Amniotic stem cell (primary cell): ENCODE measurements at places on chromosomes 12 and 14.
A peak's percentile ranks its signal among the peaks of the same experiment; 100 is the strongest.

DNA sequence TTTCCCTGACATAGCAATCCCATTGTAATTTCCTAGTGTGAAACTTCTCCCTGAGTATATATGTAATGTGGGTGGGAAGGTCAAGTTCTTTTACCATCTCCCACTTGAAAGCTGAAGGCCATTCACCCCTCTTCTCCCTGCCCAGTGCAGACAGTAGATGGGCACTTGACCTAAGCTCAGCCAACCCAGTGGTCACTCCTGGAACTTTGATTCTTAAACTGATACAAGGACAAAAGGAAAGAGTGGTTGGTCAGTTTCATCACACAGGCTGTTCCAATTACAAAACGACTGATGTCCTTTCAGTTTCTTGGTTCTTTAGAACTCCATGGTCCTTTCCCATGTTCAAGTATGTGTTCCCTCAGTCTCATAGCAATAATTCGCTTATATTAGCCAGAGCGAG lies 8.4 kb upstream of the APOLD1 start:
- no peak for DNase-seq

GRCh38 chr12:48143898-48144297 lies 13.4 kb downstream of the ASB8 start:
- no peak for DNase-seq

DNA sequence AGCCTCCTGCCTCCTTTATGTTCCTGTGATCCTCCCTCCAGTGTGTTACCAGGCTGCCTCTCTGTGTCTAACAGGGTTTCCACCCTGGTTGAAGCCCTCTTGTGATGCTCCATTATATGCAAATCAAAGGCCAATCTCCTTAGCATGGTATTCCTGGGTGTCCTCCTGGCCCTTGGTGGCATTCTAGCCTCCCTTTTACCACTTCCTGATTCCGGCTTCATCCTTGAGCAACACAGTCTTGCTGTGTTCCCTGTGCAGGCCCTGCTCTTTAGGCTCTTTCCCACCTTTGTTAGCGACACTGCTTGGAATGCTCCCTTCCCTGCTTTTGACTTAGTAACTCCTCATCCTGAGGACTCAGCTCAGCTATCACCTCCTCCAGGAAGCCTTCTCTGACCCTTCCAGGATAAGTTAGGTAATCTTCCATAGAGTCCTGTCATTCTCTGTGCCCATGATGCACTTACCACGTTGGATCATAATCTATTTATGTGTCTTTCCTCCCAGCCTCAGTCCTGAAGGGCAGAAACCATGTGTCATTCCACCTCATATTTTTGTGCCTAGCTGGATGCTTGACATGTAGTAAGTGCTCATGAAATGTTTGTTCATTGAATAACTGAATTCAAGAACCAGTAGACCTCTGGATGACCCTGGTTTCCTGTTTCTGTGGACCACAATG lies 37.3 kb downstream of the PRKCH start:
- DNase-seq: no peak

DNA sequence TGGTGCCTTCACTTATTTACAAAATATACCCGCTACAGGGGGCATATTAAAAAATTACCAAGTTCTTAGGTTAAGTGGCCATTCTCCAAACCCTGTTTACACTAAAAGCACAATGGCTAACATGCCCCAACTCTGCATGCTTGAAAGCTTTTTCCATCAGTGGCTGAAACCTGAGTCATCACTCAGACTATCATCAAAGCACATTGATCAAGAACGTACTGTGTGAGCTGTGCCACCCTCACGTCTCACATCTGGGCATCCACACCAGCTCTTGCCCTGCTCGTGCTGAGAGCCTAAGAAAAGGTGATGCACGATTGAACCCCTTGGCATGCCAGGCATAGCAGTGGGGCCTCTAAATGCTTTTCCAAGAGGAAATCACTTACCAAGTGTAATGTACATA lies 13.2 kb downstream of the AQP6 start:
- DNase-seq: no peak

DNA sequence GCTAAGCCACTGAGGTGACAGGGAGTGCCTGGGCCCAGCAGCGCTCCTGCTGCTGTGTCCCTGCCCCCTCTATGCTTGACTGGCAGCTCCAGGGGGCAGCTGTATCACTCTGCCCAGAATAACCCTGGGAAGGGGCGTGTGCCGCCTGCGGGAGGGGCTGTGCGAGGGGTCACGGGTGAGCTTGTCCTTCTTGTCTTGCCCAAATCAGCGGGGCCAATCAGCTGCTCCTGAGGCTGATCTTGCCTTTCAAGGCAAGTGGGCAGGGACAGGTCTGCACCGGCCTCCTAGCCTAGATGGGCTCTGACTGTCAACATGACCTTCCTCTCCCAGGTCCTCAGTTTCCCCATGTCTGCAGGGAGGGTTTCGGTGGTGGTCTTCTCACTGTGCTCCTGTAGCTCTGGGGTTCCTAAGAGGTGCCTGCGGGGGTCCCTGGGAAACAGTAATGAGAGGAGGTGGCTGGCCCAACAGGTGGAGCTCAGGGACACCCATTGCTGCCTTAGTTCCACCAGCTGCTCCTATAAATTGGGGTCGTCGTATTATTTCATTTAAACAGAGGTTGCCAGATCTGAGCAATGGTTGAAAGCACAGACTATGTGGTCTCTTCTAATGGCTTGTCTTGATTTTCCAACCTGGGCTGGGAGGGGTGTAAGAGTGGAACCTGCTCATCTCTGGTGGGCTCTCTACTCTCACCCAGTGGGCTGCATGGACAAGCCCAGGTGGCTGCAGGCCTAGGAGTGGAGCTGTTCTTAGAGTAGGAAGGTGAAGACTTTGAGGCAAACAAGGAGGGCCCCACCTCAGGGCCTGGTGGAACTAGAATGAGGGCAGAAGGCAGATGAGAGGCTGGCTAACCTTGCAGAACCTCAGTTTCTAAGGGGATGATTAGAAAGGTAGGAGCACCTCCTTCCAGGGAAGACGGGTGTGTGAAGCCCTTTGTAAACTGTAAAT lies 11.7 kb downstream of the RTL1 start:
- no peak for DNase-seq

- no peak for DNase-seq
These were observed 156.6 kb downstream of the GCH1 start for GRCh38 chr14:54746019-54746418.

GRCh38 chr14:95889236-95889979 lies 12.8 kb downstream of the TUNAR start:
- no peak for DNase-seq

- DNase-seq: no peak
These were observed 252.2 kb upstream of the ATP2B1 start for GRCh38 chr12:89960607-89961394.

- DNase-seq: no peak
These were observed 122.2 kb downstream of the PIWIL1 start for GRCh38 chr12:130459916-130460315.

DNA sequence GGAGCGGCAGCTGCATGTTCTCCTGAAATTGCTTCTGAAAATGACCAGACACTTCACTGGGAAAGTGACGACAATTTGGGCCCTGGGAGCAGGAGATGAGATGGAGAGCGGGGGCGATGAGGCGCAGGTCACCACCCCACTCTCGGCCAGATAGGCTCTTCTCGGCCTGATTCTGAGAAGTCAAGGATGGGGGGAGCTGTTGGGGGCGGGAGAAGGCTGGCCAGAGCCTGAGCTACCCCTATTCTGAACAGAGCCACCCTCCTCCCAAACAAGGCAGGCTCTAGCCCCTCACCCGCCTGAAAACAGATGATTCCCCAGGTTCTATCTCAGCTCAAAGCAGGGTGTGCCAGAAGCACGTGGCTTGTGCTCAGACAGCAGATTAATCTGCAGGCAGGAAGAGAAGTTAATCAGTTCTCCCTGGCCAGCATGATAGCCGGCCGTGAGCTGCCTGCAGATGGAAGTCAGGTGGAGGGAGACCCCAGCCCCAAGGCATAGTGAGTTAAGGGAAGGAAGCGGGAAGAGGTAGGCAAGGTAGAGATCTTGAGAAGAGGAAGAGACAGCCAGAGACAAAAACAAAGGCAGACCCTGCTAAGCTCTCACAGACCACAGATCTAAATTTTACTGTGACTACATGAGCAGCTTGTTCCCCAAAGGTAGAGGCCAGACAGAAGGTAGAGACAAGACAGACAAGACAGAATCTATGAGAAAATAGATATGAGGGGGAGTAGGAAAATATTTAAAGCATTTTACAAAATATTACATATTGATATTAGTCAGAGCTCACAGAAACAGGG lies 10.9 kb upstream of the TAC3 start:
- no peak for DNase-seq

DNA sequence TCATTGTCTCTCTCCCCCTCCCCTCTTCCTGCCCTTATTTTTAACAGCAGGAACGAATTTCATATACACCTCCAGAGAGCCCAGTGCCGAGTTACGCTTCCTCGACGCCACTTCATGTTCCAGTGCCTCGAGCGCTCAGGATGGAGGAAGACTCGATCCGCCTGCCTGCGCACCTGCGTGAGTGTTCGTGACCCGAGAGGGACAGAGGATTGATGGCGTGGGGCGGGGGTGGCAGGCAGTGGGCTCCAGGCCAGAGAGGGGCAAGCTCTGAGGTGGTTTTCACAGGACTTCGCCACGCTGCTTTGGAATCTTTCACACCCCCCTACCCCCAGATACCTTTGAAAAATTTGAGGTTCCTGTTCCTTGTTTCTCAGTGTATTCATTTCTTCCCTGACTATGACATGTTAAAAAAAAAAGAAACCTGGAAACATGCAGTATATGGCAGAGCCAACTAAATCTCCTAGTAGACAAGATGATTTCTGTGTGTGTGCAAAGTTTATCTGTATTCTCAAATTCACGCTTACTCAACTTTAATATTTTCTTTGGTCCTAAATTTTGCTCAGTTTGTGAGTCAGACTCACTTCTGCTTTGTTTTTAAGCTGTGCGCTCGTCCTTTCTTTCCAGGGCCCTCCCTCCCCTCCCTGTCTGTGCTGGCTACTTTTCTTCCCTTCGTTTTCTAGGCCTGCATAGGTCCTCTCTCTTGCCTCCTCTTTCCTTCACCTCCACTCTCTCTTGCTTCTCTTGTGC lies 103.1 kb downstream of the ETV6 start:
- no peak for DNase-seq

DNA sequence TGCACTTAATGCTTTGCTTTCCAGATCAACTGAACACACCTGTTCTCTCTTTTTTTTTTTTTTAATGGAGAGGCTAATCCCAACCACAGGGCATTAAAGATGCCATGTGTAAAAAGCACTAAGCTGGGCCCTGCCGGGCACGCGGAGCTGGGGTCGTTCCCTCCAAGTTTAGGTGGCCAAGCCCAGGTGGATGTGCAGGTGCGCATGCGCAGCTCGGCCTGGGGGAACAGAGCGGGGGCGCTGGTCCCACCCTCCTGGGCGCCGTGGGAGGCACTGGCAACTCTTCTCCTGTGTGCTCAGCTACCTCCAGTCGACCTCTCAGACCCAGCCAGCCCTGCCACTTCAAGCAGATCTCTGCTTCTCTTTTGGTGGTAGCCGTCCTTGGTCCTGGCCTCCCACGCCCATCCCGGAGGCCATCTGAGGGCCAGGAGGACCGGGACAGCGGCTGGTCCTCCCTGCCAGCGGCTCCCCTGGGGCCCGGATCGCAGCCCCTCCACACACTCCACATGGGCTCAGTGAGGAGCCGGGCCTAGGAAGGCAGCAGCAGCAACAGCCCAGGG lies 679.3 kb downstream of the BCL11B start:
- DNase-seq: no peak

- no peak for DNase-seq
These were observed 153.4 kb downstream of the TMEM132D start for GRCh38 chr12:129750421-129750820.

DNA sequence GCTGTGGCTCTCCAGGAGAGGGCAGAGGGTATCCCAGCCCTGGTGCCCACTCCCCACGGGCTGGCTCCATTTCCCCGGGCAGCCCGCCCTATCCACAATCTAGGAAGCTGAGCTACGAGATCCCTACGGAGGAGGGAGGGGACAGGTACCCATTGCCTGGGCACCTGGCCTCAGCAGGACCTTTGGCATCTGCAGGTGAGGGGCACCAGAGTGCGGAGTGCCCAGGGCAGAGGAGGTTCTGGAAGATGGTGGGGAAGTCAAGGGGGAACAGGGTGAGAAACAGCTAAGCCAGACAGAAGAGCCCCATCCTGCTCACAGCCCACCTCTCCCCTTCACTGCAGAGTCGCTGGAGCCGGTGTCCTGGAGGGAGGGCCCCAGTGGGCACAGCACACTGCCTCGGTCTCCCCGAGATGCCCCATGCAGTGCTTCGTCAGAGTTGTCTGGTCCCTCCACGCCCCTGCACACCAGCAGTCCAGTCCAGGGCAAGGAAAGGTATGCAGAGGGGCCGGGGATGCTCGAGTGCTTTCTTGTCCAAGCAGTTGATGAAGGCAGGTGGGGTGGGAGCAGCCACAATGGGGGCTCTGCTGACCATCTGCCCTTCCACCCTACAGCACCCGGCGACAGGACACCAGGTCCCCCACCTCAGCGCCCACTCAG lies 10.3 kb downstream of the TNS2 start:
- DNase-seq: no peak

DNA sequence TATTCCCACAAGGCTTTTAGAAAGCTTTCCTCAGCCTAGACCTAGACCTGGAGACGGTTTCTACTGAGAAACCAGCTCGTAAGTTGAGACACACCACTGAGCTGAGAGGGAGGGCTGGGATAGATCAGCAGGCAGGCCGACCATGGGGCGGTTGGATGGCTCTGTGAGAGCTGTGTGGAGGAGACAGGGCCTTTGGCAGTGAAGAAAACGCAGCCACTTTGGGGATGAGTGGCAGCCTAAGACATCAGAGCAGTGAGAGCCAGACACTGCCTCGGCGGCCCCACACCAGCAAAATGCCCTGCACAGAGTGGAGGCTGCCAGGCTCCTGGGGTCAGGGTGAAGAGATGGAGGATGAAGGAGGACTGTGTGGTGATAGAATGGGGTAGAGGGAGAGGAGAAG lies 46.0 kb downstream of the CACNA2D4 start:
- no peak for DNase-seq

DNA sequence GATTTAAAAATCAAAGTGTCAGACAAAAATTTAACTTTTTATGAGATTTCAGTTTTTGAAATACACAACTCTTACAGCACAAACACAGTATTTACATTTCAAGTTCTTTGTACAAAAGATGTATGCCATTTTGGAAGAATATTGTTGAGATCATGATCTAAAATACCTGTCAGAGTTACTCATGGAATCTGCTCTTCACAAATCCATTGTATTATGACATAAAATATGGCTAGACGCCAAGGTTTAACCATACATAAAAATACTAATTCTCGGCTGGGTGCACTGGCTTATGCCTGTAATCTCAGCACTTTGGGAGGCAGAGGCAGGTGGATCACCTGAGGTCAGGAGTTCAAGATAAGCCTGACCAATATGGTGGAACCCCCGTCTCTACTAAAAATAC lies 6.2 kb upstream of the SYCP3 start:
- DNase-seq: no peak

GRCh38 chr12:113862590-113863454 lies 103.3 kb downstream of the RBM19 start:
- DNase-seq: peak; percentile 59

DNA sequence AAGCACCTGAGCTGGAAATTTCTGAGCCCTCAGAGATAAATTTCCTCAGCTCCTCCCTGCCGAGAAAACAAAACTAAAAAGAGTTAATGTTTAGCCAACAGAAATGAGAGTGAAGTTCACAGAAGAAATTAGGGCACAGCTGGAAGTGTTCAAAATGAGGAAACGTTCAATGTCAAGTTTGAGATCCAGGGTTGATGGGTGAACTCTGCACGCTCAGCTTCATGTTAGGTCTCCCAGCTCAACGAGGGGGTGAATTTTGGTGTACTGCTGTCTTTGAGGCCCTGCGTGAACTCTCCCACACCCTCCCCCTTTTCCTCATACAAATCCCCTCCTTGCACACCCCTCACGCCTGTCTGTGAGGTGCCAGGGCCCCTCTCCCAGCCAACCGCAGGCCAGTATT lies 13.3 kb upstream of the OAS3 start:
- DNase-seq: no peak

- DNase-seq: no peak
These were observed 278.1 kb downstream of the NUAK1 start for GRCh38 chr12:105860561-105861207.
